ENCODE measurements at places on chromosomes 13 and 19.

DNA sequence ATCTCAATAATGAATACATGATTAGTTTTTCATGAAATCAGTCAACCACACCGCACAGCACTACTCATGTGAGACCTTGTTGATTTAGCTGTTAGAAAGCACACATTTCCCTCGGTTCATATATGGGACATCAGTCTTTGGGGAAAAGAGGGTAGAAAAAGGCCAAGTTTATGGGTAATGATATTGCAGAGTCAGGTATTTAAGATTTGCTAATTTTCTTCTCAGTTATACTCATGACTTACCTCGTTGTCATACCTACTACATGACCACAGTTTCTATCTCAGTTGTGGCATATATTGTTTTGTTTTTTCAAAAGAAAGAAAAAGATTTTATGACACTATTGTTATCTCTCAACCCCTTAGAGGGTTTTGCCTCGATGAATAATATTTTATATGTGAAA is 165.6 kb downstream of the POU4F1 start:
- DNase-seq = no peak

DNA sequence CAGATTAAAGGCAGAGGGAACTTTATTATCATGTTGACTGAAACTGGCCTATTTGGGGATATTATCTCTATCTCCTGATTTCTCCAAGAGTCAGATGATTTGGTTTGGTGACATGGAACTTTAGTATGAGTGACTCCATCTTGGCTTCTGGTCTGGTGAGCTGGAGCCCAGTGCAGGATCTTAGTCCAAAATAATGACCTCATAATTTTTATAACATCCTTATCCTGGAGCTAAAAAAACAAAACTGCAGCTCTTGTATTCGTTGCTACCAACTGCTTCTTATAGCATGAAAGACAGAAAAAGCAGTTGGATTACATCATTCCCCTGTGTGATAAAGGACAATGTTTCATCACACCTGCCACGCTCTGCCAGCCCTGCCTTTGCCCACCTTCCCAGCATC is 39.3 kb upstream of the RNF17 start:
- no peak for DNase-seq

DNA sequence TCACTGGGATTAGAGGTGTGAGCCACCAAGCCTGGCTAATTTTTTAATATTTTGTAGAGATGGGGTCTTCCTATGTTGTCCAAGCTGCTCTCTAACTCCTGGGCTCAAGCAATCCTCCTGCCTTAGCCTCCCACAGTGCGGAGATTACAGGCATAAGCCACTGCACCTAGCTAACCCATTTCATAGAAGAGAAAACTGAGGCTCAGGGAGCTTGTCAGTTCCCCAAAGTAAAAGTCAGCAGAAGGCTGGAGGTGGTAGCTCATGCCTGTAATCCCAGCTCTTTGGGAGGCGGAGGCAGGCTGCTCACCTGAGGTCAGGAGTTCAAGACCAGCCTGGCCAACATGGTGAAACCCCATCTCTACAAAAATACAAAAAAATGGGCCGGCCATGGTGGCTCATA is 8.8 kb upstream of the HOMER3 start:
- DNase-seq = no peak

- no peak for DNase-seq
Measured at GRCh38 chr13:90898811-90899210, 448.7 kb upstream of the MIR17HG start.

DNA sequence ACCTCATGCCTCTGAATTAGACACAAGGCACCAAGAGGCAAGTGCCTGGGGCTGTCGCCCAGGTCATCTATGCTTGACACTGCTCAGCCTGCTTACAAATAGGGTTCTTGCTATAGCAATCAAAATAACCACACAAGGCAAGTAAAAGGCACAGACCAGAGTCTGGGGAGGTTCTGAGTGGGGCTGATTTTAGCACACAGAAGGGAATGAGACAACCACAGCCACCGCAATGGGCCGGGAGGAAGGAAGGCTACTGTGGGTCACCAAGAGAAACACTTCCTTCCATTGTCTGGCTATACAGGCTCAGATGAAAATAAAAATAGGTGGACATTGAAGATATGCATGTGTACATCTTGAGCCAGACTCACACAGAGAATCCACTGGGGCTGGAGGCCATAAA is 159.1 kb downstream of the DLEU7 start:
- DNase-seq = no peak

DNA sequence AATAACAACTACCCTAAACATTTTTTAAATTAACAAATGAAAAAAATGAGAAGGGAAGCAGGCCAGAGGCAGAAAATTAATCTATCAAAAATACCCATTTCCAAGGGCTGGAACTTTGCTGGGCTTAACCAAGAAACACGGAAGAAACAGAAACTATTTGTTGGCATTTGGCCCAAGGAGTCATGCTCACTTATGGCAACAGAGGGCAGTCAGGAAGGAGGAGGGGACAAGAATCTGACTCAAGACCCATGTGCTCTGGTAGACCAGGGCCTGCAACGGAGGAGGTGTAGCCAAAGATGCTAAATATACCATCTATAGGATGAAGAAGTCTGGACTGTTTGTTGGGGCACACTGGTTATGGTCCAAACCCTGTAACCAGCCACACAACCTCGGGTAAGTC is 496.7 kb downstream of the COG6 start:
- DNase-seq = no peak
